Left ventricle myocardium inferior (tissue), 1 donor: ENCODE measurements at places on chromosomes 12 and 14.

DNA sequence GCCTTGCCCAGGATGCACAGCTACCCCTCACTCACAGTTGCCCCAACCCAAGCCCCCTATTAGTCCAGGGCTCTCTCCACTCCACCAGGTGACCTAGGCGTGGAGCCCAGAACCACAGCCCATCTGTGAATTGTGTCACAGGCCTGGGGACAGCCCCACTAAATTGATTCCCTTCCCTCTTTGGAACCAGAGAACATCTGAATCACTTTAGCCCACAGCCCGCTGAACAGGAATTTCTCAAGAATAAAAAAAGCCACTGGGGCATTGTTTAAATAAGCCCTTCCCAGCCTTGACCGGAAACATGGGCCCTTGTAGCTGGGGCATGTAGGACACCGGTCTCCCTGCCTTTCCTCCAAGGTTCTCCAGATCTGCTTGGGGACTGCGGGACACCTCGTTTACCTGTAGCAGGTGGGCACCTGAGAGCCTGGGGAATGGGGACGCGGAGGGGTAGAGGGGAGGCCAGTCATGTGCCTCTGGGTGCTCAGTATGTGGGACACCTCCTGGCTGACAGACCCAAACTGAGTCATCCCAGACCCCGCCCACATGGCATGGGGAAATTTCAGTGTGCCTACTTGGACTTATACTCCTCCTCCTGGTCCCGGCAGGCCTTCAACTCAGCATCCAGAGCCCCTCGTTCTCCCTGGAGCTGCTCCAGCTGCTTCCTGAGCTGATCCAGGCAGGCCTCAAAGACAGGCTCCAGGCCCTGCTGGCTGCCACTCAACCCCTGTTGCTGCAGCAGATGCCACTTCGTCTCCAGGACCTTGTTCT, 1.3 kb downstream of the KRT78 start:
- no peak overlapping the region for H3K27ac ChIP-seq
- H3K4me1 ChIP-seq, result no peaks in the 10 kb centered on the region
- no peak overlapping the region for H3K4me3 ChIP-seq
- DNase-seq, result no peak

DNA sequence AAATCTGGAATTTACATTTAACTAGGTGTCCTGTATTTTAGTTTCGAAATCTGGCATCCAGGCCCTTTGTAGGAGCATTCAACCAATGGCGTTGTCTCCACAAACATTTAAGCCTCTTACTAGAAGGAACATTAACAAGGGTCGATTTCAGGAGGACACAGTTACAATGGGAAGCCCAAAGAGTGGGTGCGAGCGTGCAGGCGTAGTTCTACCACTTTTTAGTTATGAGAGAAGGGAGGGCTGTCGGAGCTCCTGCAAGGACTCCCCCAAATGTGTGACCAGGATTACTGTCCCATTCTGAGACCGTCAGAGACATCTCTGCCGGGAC, 365 bp upstream of the ABHD4 start:
- peak overlapping the region; percentile 85 for H3K27ac ChIP-seq
- peak overlapping the region; percentile 84 for H3K4me3 ChIP-seq
- H3K4me1 ChIP-seq, result peaks cover 30% of the 10 kb centered on the region
- no peak for DNase-seq

DNA sequence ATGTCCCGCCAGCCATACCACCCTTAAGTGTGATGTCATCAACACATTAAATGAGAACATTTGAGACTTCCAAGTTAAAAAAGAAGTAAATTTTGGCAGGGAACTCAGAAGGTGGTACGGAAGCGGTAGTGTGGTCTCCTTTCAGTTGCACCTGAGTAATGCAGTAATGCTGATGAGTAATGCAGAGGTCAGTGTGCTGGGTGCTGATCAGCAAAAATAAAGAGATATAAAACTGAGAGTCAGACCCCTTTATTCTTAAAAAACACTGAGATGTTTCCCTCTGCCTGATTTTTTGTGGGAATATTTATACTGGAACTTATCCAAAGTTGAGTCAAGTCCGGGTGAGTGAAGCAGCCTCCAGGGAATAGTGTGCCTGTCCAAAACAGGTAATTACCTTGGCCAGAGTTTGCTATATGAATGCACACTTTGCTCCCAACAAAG, 370.6 kb upstream of the PRICKLE1 start:
- H3K36me3 ChIP-seq, result no peaks in the 10 kb centered on the region
- peaks cover 13% of the 10 kb centered on the region for H3K4me1 ChIP-seq
- no peak for DNase-seq
- H3K27ac ChIP-seq, result no peak overlapping the region
- H3K27me3 ChIP-seq, result no peaks in the 10 kb centered on the region
- H3K4me3 ChIP-seq, result no peak overlapping the region

GRCh38 chr12:93766796-93767523, 89.8 kb downstream of the CRADD start:
- DNase-seq, result no peak
- peaks cover 54% of the 10 kb centered on the region for H3K4me1 ChIP-seq
- peak overlapping the region; percentile 77 for H3K27ac ChIP-seq
- H3K4me3 ChIP-seq, result no peak overlapping the region
- H3K36me3 ChIP-seq, result no peaks in the 10 kb centered on the region
- no peaks in the 10 kb centered on the region for H3K27me3 ChIP-seq

DNA sequence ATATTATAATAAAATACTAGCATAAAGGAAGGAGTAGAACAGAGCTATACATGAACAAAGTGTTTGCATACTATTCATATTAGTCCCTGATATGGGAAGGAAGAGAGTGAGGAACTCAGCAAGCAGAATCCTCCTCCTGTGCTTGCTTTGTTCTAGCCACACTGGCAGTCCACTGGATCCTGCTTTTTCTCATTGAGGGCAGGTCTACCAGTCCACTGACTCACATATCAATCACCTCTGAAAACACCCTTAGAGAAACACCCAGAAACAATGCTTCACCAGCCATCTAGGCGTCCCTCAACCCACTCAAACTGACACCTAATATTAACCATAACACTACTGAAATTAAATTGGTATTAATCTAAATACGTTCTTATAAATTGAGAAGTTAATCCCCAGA, 1861.7 kb upstream of the SEL1L start:
- no peak for DNase-seq
- no peak overlapping the region for H3K4me3 ChIP-seq
- H3K27me3 ChIP-seq, result no peaks in the 10 kb centered on the region
- H3K4me1 ChIP-seq, result no peaks in the 10 kb centered on the region

- H3K27ac ChIP-seq, result no peak overlapping the region
- H3K36me3 ChIP-seq, result no peaks in the 10 kb centered on the region
- H3K4me3 ChIP-seq, result no peak overlapping the region
- no peak for DNase-seq
Measured at GRCh38 chr14:29724991-29725390, 202.7 kb downstream of the PRKD1 start.

- H3K4me3 ChIP-seq, result no peak overlapping the region
- H3K36me3 ChIP-seq, result no peaks in the 10 kb centered on the region
- no peak overlapping the region for H3K27ac ChIP-seq
- peaks cover 41% of the 10 kb centered on the region for H3K4me1 ChIP-seq
- DNase-seq, result no peak
Measured at GRCh38 chr14:68373847-68374444, 418.9 kb downstream of the ZFP36L1 start.

- no peak overlapping the region for H3K4me3 ChIP-seq
- no peak overlapping the region for H3K27ac ChIP-seq
- H3K4me1 ChIP-seq, result peaks cover 26% of the 10 kb centered on the region
- H3K27me3 ChIP-seq, result no peaks in the 10 kb centered on the region
Measured at GRCh38 chr12:30687265-30687986, 8.2 kb downstream of the IPO8 start.

- peaks cover 23% of the 10 kb centered on the region for H3K36me3 ChIP-seq
- DNase-seq, result no peak
Measured at GRCh38 chr12:57385586-57385985, 45.3 kb downstream of the R3HDM2 start.

DNA sequence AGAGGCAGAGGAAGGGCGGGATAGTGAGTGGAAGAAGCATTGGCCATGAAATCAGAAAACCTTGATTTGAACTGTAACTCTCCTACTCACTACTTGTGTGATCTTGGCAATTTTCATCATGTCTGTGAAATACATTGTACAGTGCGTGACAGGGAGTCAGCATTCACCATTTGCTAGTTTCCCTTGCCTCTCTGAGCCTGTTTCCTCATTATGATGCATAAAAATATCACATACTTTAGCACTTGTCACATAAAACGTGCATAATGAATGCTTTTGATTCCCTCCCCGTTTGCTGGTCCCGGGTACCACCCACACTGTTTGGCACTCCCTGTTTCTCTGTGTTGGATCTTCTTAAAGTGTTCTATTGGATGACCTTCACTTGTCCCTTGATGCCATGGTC, 101.1 kb upstream of the FRMD6 start:
- H3K27me3 ChIP-seq, result no peaks in the 10 kb centered on the region
- H3K36me3 ChIP-seq, result no peaks in the 10 kb centered on the region
- H3K4me3 ChIP-seq, result no peak overlapping the region
- no peak for DNase-seq

- peaks cover 67% of the 10 kb centered on the region for H3K4me1 ChIP-seq
- no peaks in the 10 kb centered on the region for H3K36me3 ChIP-seq
- H3K4me3 ChIP-seq, result peak overlapping the region; percentile 4
- H3K27ac ChIP-seq, result peak overlapping the region; percentile 81
- DNase-seq, result no peak
- no peaks in the 10 kb centered on the region for H3K27me3 ChIP-seq
Measured at GRCh38 chr12:15700595-15700994, 88.6 kb downstream of the EPS8 start.

GRCh38 chr12:53659011-53659551, 16.8 kb downstream of the ATP5MC2 start:
- H3K27ac ChIP-seq, result peak overlapping the region; percentile 91
- no peaks in the 10 kb centered on the region for H3K27me3 ChIP-seq
- no peak for DNase-seq
- H3K4me3 ChIP-seq, result peak overlapping the region; percentile 46
- peaks cover 35% of the 10 kb centered on the region for H3K4me1 ChIP-seq

GRCh38 chr12:116215023-116215422, 62.5 kb downstream of the MED13L start:
- DNase-seq, result no peak
- H3K4me1 ChIP-seq, result peaks cover 87% of the 10 kb centered on the region
- H3K27me3 ChIP-seq, result no peaks in the 10 kb centered on the region
- H3K36me3 ChIP-seq, result no peaks in the 10 kb centered on the region

- H3K36me3 ChIP-seq, result no peaks in the 10 kb centered on the region
- no peaks in the 10 kb centered on the region for H3K4me1 ChIP-seq
- H3K27me3 ChIP-seq, result no peaks in the 10 kb centered on the region
- no peak overlapping the region for H3K27ac ChIP-seq
- no peak overlapping the region for H3K4me3 ChIP-seq
Measured at GRCh38 chr12:26162174-26162573, 33.2 kb upstream of the SSPN start.

DNA sequence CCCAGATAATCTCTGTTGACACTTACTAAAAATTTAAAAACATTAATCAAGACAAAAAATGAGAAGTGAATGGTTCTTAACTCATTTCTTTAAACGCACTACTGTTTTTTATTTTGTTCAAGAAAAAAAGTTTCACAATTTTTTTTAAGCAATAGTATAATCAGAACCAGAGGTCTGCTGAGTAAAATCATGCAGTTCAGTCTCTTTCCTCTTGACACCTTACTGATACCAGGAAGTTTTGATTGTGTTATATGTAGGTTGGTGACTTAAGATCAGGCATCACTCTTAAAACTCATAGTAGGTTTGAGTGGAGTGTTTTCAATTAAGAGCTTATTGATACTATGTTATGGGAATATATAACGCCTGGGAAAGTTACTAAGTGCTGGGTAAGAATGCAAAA, 121.4 kb downstream of the TRMT5 start:
- H3K27ac ChIP-seq, result no peak overlapping the region
- H3K4me3 ChIP-seq, result no peak overlapping the region
- no peaks in the 10 kb centered on the region for H3K27me3 ChIP-seq
- peaks cover 26% of the 10 kb centered on the region for H3K4me1 ChIP-seq
- DNase-seq, result no peak

DNA sequence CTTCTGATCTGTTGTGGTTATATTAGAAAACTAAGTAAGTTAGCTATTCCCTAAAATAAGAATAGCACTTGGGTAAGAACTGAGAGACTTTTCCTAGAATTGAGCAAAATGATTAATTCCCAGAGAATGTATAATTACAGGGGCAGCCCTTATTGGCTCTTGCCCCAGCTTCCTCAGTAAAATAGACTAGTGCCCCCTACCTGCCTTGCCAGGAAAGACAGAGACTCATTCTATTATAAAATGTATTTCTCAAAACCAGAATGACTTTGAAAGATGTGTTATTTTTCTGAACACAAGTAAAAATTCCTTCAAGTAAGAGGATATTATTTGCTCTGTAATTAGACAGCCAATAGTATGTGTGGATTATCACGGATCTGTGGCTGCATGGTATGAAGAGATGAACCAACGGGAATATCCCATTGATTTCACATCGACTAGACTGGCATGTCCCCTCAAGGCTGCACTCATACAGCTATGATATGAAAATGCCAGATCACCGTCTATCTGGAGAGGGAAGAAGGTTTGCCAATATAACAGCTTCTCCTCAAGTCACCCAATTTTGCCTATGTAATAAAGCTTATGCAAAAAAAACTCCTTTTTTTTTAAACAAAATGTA, 7.4 kb upstream of the GLRX5 start:
- H3K27me3 ChIP-seq, result no peaks in the 10 kb centered on the region
- peak overlapping the region; percentile 70 for H3K27ac ChIP-seq

- H3K27ac ChIP-seq, result no peak overlapping the region
- H3K27me3 ChIP-seq, result no peaks in the 10 kb centered on the region
- peaks cover 98% of the 10 kb centered on the region for H3K36me3 ChIP-seq
- no peaks in the 10 kb centered on the region for H3K4me1 ChIP-seq
- DNase-seq, result no peak
Measured at GRCh38 chr14:75090353-75090752, 20.9 kb downstream of the ZC2HC1C start.

- H3K36me3 ChIP-seq, result peaks cover 10% of the 10 kb centered on the region
- H3K4me1 ChIP-seq, result peaks cover 95% of the 10 kb centered on the region
- H3K27me3 ChIP-seq, result no peaks in the 10 kb centered on the region
- no peak for DNase-seq
- peak overlapping the region; percentile 88 for H3K27ac ChIP-seq
- H3K4me3 ChIP-seq, result peak overlapping the region; percentile 1
Measured at GRCh38 chr12:128818065-128819022, 5.4 kb downstream of the SLC15A4 start.

DNA sequence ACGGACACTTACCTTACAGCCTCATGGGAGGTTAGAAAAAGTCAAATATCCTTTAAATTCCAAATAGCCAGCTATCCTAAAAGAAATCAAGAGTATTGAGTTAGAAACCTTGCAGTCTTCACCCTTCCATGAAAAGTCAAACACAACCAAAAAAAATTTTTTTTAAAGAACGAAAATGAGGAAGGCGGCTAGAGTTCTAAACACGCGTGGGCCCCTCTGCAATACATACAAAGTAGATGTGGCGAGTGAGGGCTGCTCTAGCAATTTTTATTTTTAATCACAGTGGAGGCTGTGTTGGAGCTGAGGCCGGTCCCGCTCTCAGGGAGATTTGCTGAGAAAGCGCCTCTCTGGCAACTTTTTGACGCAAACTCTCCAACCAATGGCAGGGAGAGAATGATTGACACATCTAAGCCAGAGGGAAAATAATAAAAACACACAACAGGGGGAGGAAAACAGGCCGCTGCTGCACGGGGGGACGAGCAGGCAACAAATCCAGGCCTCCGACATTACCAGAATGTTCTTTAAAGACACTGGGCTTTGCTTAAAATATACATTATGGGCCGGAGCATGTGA, at the start of gene OTX2:
OTX2 (minus strand) TSS at position 333 of the 573 bp plus-strand sequence. CDS start 5,023 bp downstream, outside the sequence.
- no peak within 1 kb of the TSS for H3K27ac ChIP-seq
- no peaks in the 10 kb centered on the region for H3K36me3 ChIP-seq
- H3K4me3 ChIP-seq, result peak within 1 kb of the TSS; percentile 48
- peaks cover 24% of the 10 kb centered on the region for H3K4me1 ChIP-seq
- DNase-seq, result no peak

GRCh38 chr12:45315462-45315861, 99.6 kb downstream of the ANO6 start:
- H3K4me1 ChIP-seq, result peaks cover 20% of the 10 kb centered on the region
- no peak overlapping the region for H3K27ac ChIP-seq
- H3K4me3 ChIP-seq, result no peak overlapping the region
- no peaks in the 10 kb centered on the region for H3K27me3 ChIP-seq
- peaks cover 16% of the 10 kb centered on the region for H3K36me3 ChIP-seq
